ENCODE measurements at places on chromosomes 5 and 9.

- no peak for DNase-seq
These were observed 2.1 kb downstream of the GTF3C4 start for GRCh38 chr9:132672413-132672690.

DNA sequence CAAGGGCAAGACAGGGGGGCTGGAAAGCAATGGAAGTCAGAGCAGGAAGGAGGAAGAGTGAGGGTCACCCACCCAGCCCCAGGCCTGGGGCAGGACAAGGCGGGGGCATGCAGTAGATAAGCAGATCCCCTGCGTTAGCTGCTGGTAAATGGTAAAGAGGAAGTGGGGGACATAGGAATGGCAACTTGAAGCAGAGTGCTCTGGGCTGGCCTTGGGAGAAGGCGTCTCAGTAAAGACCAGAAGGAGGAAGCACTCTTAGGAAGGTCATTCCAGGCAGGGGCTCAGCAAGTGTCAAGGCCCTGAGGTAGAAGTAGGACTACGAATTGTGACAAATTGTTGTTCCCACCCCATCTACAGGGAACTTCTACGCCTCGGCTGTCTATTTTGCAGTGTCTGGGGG lies 15.1 kb downstream of the TCOF1 start:
- no peak for DNase-seq

DNA sequence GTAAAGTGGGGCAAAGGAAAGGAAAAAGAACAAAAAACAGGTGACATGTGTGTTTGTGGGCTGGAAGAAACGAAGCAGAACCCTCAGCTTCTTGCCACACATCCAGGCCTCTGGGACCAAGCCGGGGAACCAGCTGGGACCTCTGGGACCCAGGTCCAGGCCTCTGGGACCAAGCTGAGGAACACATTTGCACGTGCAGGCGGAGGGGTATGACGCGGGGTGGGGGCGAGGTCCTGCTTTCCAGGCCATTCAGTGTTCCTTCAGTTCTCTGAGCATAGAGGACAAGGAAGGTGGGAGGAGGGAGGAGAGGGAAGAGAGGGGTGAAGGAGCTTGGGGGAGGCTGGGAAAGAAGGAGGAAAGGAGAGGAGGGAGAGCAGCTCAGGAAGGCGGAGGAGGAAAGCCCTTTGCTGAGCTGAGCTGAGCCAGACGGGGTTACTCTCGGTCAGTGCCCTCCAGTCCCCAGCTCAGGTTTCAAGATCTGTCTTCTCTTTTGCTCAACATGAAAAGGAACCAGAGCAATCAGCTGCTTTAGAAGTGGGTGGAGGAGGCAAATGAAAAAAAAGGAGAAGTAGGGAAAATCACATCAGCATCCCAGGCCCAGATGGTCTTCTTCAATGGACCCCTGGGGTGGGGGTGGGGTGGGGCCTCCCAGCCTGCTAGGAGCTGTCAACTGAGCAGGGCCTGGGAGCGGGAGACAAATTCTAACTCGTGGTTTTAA lies 59.1 kb downstream of the ABCA1 start:
- DNase-seq: peak; percentile 32

- no peak for DNase-seq
These were observed 782 bp upstream of the SKP1 start for GRCh38 chr5:134177369-134178095.

- no peak for DNase-seq
These were observed 1709.6 kb upstream of the WWC1 start for GRCh38 chr5:166581826-166582225.

DNA sequence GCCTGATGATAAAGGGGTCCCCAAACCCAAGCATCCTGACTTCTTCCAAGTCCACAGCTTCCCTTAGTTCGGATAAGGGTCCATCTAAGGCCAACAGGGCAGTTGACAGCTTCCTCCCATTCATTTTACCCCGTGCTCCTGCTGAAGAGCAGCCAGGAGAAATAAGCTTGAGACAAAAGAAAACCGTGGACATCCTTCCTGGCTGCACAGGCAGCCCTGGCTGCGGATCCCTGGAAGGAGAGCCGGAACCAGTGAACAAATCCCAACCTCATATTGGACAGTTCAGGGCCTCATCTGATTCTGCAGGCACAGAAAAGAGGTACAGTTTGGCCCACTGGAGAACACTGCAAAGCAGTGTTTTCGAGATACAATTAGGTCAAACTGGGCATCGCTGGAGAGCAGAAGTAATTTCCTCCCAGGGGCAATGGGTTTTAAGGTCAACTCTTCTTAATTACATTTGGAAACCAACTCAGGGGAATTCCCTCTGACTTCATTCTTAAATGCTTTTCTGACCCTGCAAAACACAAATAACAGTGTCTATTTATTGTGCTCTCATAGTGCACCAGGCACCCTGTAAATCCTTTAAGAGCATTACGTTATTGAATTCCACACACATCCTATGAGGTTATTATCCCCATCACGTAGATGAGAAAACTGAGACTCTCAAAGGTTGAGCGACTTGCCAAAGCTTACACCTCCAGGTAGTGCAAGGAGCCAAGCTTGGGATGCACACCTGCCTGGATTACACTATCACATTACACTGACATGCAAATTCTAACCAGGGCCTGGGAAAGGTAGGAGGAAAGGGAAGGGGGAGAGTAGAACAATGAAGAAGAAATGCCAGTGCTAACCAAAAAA lies 21.2 kb downstream of the ADAM19 start:
- DNase-seq: no peak

GRCh38 chr5:98599016-98599415 lies 174.4 kb upstream of the RGMB start:
- DNase-seq: no peak

DNA sequence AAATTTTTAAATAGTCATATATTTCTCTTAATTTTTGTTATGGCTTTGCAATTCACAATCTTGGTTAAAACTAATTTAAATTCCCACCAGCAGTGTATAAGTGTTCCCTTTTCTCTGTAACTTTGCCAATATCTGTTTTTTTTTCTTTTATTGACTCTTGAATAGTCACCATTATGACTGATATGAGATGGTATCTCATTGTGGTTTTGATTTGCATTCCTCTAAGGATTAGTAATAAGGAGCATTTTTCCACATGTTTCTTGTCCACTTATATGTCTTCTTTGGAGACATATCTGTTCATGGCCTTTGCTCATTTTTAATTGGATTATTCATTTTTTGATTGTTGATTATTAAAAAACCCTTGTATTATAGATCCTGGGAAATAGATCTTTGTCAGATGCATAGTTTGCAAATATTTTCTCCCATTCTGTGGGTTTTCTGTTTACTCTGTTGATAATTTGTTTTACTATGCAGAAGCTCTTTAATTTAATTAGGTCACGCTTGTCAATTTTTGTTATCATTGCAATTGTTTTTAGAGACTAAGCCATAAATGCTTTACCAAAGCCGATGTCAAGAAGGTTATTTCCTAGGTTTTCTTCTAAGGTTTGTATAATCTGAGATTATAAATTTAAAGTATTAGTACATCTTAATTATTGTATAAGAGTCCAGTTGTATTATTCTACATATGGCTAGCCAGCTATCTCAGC lies 610.9 kb downstream of the CHSY3 start:
- DNase-seq: no peak

GRCh38 chr5:107129051-107129450 lies 541.7 kb downstream of the EFNA5 start:
- DNase-seq: no peak

- DNase-seq: no peak
These were observed 14.8 kb downstream of the NCS1 start for GRCh38 chr9:130186839-130187522.

GRCh38 chr5:15634591-15635288 lies 134.8 kb downstream of the FBXL7 start:
- no peak for DNase-seq

GRCh38 chr9:14238518-14238917 lies 75.4 kb downstream of the NFIB start:
- no peak for DNase-seq

DNA sequence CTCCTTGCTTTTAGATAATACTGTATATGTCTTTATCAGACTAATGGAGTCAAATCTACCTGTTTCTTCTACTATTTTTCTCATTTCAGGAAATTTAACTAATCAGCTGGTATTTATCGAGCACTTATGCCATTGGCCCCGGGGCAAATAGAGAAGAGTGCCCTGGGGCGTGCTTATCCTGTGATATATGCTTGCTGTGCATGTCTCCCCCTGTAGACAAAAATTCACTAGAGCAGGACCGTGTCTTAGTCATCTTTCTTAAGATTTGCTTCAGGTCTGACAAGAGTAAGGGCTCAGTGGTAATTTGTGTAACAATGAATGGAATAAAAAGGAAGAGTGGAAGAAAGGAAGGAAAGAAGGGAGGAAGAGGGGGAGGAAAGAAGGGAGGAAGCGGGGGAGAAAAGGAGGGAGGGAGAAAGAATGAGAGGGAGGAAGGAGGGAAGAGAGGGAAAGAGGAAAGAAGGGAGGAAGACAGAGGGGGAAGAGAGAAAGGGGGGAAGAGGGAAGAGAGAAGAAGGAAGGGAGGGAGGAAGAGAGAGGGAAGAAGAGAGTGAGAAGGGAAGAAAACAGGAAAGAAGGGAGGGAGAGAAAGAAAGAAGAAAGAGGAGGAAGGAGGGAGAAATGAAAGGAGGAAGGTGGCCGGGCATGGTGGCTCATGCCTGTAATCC lies 295.7 kb upstream of the PANK3 start:
- DNase-seq: no peak

Data from hippocampal formation (tissue), 2 donors.